ENCODE measurements at places on chromosomes 16 and 17.
A peak's percentile ranks its signal among the peaks of the same experiment; 100 is the strongest.

DNA sequence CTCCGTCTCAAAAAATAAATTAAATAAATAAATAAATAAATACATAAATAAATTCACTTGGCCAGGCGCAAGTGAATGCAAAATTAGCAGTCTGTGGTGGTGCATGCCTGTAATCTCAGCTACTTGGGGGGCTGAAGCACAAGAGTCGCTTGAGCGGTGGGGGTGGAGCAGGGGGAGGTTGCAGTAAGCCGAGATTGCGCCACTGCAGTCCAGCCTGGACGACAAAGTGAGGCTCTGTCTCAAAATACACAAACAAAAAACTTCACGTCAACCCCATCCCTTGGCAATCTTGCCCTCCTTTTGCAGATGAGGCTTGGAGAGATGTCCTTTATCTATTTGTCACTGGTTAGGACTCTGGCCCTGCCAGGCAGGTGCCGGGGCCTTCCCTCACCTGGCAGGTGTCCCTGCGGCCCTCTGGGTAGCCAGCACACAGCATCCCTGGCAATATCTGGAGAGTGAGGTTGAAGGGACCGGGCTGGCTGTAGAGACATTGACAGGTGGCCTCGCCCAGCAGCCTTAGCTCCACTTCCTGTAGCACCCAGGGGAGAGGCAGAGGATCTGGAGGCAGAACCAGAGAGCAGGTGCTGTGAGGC is 4.4 kb downstream of the PRSS36 start:
- no peak for DNase-seq

- peak; percentile 43 for DNase-seq
Observed at GRCh38 chr17:7132511-7133094, 18.0 kb upstream of the ASGR2 start.

DNA sequence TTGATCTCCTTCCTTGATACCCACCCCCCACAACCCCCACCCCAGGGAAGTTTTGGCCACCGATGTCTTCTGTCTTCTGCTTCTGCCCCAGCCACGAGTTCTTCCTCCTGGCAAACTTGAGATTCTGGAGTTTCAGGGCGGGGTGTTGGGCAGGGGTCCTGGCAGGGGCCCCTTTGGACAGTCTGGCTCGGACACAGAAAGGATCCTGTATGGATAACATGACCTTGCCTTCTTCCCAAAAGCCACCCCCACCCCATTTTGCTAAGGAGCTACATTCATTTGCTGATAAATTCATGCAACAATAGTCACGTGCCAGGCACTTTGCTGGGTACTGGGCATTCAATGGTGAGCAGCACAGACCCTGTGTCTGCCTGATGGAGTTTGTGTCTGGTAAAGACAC is 5.9 kb upstream of the COL1A1 start:
- no peak for DNase-seq

- no peak for DNase-seq
Observed at GRCh38 chr17:57108671-57109392, 23.8 kb downstream of the AKAP1 start.

GRCh38 chr16:85383836-85384832 is 229.0 kb upstream of the GSE1 start:
- DNase-seq: no peak

DNA sequence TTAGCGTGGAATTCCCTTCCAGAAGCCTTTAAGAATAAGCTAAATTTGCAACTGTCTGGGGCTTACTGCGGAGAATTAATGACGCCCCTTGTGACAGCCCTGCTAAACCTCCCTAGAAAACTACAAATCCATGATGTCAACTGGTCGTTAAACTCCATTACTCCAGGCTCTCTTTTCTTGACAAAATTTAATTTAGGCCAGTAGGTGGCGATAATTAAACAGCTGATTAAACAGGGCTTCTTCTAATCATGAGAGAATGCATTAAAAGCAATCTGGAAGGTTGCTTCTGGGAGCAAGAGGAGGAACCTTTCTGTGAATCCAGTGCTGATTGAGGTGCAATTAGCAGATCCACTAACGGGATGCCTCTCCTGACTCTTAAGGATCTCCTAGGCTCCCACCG is 8.1 kb upstream of the NLRP1 start:
- no peak for DNase-seq

DNA sequence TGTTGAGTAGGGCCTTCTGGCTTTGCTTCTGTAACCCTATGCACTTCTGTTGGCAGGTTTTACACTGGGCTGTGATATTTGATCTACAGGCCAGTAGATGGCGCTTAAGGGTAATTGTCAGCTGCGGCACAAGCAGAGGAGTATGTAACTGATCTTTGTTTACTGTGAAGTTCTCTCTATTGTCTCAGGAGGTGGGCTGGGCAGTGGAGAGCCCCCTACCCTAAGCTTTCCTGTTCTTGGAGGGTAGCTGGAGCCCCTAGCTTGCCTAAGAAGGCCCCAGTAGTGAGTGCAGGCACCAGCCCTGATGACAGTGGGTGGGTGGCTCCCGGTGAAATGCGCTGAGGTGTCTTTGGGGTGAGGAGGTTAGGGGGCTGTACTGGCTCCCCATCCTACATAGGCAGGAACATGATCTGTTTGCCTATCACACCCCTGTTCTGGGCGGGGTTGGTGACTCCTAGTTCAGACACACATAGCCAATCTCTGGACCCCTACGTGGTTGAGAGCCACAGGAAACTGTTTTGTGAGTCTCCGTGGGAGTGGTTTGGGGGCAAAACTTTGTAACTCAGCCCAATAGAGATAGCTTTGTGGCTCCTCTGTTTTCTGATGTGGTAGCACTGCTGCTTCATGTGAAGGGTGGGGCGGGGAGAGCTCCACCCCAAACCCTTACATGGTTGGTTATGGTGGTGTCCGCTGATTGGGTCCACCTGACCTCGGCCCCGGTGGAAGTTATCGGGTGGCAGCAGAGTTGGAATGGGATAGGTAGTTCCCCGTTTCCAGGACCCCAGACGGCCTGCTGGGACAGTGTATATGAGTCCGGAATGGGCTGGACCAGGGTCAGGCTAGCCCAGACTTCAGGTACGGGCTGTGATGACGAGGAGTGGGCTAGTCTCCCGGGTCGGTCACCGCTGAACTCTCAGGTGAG is 60.4 kb downstream of the SLFN11 start:
- peak; percentile 51 for DNase-seq

DNA sequence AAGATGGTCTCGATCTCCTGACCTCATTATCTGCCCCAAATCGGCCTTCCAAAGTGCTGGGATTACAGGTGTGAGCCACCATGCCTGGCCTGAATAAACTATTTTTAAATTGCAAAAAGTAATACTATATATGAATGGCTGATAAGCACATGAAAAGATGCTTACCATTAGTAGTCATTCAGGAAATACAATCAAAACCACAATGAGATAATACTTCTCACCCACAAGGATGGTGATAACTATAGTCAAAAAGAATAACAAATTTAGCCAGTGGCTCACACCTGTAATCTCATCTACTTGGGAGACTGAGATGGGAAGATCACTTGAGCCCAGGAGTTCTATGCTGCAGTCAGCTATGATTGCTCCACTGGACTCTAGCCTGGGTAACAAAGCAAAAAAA is 2.4 kb upstream of the TACO1 start:
- no peak for DNase-seq

DNA sequence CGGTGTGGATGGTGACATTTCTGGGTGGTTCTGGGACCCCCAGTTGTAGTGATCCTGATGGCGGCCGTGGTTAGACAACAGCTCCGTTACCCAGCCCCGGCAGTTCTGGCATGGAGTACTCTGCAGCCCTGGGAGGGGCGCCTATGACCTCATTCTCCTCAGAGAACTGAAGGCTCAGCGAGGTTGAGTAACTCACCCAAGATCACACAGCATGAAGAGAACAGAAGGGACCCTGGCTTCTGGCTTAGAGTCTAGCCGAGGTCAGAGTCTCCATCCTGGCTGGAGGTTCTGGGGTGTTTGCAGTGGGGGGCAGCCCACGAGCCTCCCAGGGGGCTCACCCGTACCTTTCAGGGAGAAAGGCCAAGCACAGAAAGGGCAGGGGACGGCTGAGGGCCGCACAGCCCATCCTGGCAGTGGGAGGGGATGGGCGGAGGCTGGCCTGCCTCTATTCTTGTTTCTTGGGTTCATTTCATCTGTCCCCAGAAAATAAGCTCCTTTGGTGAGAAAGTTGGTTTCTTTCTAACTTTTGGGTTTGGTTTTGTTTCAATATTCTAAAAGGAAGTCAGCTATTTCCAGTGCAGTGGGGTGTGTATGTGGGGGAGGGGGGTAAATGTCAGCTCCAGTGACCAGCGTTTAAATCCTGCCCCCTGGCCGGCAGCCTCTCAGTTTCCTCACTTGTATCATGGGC is 13.2 kb downstream of the ZFPM1 start:
- no peak for DNase-seq

- no peak for DNase-seq
Observed at GRCh38 chr17:11372692-11373091, 131.7 kb downstream of the SHISA6 start.

GRCh38 chr16:50841081-50841886 is 99.4 kb downstream of the CYLD start:
- DNase-seq: peak; percentile 15

DNA sequence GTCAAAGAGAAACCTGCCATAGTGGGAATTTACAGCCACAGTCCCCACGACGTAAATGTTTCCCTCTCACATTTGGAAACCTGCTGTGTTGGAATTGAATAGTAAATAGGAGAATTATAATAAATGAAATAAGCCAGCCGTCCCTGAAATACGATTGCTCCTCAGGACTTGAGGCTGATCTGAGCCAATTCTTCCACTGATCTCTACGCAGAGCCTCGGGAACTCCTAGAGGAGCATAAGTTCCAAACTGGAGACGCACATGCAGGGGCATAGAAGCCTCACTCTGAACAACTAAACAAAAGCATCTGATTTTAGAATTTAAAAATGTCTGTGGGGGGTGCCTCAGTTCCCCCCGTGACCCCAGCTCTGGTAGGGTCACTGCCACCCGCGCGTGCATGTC is 10.2 kb upstream of the TEX19 start:
- no peak for DNase-seq

DNA sequence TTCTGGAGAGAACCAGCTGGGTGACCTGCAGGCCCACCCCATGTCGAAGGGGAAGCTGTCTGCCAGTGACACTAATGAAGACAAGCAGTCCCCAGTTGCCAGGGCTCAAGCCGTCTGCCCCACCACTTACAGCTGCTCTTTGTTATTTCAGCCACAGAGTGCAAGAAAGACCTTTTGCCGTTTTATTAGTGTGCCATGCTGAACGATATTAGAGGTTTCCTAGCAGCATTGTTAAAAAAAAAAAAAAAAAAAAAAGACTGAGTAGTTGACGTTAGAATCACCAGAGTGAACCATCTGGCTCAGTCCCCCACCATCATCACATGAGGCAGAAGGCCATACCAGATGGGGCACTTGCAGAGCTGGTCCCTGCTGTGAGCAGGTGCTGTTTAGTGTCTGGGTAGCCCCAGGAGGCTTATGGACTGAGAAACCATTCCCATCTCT is 26.5 kb upstream of the SLC39A11 start:
- no peak for DNase-seq

DNA sequence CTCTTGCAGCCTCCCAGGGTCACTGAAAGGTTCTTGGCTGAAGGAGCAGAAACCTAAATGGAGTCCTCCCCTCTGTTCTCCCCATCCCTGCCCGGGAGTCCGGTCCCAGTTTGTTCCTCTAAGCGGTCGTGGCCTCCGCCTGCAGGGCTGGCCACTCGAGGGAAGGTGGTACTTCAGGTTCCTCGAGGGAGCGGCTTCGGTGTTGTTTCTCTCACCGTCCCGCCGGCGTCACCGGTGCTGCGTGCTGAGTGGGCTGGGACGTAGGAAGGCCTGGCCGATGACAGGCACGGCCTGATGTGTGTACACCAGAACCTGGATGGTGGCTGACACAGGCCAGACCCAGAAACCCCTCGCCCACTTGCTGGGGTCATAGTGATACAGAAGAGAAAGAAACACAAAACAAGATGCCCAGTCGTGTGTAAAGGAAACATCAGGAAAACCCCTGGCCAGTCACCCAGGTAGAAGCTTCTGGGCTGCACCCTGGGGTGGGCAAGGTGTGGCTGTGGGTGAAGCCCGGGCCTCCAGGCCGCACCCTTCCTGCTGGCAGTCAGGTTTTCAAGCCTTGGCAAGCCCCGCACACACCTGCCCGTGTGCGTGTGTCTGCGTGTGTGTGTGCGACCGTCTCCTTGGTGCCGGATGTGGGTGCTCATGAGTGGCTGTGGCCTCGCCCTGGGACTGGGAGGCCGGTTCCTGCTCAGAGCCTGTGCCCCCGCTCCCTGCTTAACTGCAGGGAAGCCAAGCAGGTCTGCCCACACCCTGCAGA is 52.0 kb downstream of the BAIAP2 start:
- DNase-seq: no peak

DNA sequence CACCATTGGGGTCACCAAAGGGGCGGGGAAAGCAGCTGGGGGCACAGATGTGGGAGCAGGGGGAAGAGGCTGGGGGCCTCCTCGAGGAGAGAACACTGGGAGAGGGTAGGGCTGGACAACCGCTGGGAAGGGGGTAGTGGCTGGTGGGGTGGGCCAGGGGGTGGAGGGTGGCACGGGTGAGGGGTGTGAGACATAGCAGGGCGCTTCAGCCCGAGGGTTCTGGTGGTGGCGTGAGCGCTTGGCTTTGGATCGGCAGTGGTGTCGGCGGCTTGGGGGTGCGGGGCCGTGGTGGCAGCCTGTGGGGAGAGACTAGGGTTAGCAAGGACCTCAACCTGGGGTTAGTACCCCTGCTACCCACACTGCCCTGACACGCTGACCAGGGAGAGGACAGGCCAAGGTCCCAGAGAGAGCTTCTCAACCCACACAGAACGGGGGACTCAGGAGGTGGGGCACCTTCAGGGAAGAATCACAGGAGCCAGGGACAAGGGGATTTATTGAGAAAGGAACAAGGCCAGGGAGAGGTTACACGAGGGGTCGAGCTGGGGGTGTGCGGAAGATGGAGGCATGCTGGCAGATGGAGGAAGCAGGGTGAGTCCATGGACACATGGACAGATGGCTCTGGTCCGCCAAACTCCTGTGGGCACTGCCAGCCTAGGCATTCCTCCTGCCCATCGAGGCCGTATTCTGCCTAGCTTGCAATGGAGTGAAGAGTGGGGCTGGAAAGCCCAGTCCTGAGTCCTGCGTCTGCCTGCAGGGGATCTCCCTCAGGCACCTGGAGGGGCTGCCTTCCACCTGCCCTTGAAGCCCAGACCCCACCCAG is 8.4 kb downstream of the PER1 start:
- no peak for DNase-seq

- no peak for DNase-seq
Observed at GRCh38 chr17:61616783-61617182, 25.8 kb upstream of the NACA2 start.

DNA sequence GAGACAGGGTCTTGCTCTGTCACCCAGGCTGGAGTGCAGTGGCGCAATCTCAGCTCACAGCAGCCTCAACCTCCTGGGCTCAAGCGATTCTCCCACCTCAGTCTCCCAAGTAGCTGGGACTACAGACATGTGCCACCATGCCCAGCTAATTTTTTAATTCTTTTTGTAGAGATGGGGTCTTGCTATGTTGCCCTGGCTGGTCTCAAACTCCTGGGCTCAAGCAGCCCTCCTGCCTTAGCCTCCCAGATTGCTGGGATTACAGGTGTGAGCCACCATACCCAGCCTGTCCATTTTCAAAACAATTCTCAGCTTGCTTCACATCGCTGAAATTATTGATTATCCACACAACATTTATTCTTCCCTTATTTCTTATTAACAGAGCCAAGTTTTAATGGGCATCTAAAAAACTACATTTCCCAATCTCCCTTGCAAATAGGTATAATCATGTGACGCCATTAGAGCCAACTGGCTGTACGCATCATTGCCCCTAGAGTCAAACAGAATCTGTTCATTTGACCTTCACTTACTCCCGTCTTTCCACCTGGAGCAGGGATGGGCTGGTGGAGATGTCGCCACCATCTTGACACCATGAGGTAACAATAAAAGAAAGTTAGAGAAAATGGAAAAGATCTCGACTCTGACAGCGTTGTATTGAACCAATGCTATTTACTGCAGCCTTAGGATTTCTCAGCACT is 148.0 kb upstream of the FOXF1 start:
- no peak for DNase-seq
